ENCODE measurements at places on chromosomes 4 and X.

DNA sequence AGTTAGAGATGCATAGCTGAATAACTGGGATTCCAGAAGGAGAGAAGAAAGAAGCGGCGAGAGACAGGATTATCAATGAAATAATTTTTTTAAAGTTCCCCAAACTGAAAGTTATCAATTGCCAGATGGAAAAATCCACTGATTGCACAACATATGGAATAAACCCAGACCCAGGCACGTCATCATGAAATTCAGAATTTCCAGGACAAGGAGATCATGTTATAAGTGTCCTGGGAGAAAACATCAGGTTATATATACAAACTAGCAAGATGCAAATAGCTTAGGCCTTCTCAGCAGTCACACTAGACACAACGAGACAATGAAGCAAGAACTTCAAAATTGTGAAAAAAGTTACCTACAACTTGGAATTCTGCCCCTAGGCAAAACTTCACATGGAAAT, 200.0 kb downstream of the PALLD start:
- DNase-seq = no peak

DNA sequence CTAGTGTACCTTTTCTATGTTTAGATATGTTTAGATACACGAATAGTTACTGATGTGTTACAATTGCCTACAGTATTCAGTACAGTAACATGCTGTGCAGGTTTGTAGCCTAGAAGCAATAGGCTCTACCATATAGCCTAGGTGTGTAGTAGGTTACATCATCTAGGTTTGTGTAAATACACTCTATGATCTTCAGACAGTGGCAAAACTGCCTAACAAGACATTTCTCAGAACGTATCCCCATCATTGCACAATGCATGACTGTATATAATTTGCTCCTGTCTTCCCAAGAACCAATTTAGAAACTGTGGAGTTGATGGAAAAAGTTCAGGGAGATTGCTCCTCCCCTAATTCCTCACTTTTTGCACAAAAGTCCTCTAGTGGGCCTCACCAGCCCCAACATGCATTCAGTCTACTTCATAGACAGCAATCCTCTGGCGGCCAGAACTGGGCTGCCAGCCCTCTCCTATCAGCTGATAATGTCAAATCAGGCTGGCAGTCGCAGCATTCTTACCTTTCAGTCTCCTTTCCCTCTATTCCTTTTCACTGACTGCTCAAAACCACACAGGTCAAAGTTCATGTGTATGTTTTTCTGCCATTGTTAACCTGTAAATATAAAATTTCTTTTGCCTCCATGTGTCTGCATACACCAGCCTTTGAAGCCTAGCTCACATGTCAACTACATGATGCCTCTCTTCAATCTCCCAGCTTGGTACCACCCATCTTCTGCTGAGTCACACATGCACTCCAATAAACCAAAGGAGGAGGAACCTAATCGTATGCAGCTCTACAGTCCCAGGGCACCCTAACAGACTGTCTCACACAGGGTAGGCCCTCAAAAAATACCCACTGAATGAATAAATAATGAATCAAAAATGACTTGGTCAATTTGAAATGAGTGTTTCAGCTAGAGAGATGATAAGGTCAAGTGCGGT, 32.0 kb downstream of the BCLAF3 start:
- no peak for DNase-seq

DNA sequence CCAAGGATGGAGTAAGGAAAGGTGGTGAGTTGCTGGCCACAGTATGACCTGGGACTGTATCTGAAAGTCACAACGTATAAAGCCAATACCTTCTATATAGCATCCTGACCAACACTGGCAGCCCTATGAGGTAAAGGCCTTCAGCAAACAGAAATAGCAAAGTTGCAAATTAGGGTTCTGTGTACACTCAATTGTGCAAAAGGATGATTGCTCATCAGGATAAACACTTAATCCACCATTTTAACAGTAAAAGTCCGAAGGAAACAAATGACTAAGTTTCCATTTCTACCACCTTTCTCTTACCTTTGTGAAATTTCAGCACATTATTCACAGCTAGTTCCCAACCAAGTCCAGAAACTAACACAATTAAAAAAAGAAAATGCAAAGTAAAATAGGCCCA, 1.4 kb upstream of the FNIP2 start:
- DNase-seq = no peak

GRCh38 chr4:42519803-42520417, 122.6 kb downstream of the SHISA3 start:
- no peak for DNase-seq

GRCh38 chr4:25563071-25563564, 92.5 kb upstream of the SLC34A2 start:
- DNase-seq = no peak

All from activated CD8-positive, alpha-beta memory T cell treated with anti-CD3 and anti-CD28 coated beads for 4 hours (primary cell).